D341Med (cell line): ENCODE measurements at places on chromosomes 5 and 9.

GRCh38 chr5:89191374-89191773, 308.4 kb upstream of the MEF2C start:
- DNase-seq, result no peak

DNA sequence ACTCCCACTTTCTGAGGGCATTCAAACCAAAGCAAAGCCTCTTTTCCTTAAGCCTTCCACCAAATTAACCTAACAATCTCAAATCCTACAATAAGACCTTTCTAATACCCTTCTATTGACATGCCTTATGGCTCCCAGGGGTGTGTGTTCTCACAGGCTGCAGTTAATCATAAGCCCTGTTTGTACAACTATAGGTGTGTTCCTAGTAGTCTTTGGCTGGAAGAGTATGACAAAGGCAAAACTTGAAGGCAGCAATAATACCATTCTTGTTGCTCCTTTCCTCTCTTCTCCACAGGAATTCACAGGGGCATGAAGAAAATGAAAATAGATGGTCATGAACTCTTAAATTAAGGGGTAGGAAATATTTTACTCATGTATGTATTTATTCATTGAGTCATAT, 10.9 kb upstream of the FBXO38 start:
- peak; percentile 55 for DNase-seq

GRCh38 chr5:112227911-112228631, 191.0 kb downstream of the EPB41L4A start:
- DNase-seq, result no peak

GRCh38 chr5:159783726-159784247, 132.5 kb upstream of the ADRA1B start:
- DNase-seq, result no peak

GRCh38 chr9:133121198-133121914, at the start of gene RALGDS:
TSS of gene RALGDS (minus strand) at chr9:133121240. CDS start at chr9:133121154, 86 bp downstream.
- DNase-seq, result peak; percentile 98

DNA sequence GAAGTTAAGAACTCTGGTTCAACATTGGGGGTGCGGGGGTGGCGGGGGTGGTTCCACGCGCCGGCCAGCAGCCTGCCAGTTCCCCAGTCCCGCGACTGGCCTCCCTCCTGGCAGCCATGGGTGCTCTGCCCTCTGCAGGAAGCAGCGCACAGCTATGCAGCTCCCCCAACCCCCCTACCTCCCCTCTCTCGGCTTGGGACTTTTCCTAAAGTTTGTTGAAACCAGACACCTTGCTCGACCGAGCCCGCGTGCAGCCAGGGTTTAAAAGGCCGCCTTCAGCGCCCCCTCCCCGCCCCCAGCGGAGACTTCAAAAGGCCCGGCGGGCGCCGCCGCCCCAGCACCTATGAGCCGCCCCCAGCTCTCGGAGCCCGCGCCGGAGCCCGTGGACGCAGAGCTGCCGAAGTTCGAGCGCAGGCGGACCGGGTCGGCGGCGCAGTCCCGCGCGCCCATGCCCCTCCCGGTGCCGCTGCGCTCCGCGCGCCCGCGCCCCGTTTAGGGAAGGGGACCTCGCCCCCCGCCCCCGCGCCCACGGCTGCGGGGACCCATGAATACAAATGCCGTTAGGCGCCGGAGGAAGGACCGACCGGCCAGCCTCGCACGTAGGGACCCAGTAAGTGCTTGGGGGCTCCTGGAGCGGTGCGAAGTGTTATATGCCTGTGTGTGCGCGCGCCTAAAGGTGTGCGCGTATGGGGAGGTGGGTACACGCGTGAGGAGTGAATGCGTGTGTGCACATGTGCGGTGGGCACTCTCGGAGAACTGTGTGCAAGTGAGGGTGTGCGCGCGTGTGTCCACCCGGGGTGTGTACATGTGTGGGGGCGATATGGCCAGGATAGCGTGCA, 1.4 kb upstream of the COL27A1 start:
- peak; percentile 74 for DNase-seq

DNA sequence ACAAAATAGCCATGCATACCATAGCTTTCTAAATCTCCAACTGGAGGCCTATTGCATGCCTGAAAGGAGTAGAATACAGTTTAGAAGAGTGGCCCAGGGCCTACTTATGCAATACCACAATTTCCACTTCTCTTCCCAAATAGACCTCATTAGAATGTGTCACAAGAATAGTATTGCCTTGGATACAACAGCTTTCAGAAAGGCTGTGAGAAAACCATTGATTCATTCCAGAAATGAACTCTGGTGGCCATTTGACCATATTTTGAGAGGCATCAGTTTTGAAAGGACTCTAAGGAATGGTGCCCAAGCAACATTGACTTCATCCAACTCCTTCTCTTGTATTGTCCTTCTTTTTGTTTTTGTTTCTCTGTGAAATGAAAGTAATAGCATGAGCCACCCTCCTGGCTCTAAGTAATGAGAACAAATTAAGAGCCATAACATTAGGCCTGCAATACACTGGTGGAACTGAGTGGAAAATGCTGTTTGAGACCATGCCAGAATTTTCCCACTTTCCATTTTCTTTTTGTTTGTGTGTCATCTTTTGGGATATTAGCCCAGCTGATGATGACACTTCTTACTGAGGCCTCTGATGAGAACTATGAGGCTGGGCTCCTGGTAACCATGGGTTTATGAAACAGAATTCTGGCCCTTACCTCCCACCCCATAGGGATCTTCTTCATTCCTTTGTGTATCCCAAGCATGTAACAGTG, 90.2 kb downstream of the TMEM174 start:
- DNase-seq, result no peak

- no peak for DNase-seq
These were observed 12.3 kb downstream of the RXRA start for GRCh38 chr9:134338394-134339182.

- no peak for DNase-seq
These were observed 17.5 kb downstream of the CYFIP2 start for GRCh38 chr5:157283434-157283833.

DNA sequence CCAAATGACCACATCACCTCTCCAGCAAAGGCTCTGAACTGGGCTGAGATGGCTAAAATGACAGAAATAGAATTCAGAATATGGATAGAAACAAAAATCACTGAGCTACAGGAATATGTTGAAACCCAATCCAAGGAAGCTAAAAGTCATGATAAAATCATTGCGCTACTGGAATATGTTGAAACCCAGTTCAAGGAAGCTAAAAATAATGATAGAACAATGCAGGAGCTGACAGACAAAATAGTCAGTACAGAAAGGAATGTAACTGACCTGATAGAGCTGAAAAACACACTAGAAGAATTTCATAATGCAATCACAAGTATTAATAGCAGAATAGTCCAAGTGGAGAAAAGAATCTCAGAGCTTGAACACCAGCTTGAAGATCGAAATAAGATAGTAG, 394.9 kb upstream of the GRAMD2B start:
- no peak for DNase-seq

DNA sequence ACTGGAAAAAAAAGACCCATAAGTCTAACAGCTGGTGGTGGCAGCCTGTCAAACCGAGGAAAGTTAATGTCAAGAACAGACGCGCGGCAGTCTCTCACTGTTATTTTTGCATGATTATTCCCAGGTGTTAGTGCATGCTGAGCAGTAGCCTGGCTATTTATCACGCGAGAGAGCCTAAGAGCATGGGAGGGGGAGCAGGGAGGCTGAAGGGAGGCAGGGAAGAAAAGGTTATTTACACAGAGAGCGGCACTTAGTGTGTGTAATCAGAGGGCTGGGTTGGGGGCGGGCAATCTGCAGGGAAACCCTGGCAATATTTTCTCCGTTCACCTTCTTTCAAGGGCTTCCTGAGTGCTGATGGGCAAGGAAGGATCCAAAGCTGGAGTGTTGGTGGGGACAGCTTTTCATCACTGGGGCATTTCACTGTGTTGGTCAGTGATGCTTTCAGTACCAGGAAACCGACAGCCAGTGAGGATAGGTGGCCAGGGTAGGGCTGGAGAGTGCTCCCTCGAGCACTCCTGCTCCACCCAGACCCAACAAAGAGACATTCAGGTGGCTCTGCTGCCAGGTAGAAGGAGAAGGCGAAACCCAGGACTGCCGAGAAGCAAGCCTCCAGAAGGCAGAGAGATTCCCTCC, 39.6 kb downstream of the ZNF608 start:
- peak; percentile 17 for DNase-seq

DNA sequence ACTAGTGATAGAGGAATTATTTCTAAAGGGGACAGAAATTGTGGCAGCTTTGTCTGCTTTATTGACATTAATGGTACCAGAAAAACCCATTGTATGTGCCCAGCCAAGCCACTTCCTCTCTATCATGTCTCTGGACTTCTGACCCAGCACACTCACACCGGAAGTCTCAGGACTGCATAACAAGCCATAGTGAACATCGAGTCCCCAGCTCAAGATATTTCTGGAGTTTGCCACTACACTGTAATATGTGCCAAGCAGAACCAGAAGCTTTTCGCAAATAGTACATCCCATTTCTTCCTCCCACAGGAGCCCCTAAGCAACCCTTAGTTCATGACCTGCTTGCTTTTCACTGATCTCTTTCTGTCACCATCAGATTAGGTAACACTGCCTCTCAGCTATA, 187.4 kb upstream of the GHR start:
- no peak for DNase-seq

DNA sequence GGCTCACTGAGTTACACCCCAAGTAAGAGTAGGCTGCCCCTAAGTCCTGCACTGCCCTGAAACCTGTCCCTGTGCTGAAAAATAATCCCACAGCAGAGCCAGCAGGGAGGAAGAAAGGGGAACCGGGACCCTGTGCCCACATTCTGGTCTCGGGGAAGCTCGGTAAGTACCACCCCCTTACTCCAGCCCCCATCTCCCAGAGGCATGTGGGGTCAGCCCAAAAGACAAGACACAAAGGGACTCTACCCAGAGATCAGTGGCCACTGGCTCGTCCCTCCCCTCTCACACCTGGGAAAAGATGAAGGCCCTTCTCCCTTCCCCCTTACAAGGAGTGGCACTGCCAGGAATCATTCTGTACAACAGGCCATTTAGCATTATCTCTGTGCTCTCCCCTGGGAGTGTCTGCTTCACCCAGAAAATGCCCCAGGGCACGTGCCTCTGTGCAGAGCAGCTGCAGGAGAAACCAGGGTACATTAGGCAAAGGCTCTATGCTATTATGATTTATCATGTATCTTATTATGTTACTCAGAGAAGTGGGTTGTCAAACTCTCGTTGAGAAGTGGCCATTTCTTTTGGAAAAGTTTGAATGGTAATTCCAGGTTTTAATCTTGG, 71.3 kb downstream of the NDFIP1 start:
- no peak for DNase-seq

DNA sequence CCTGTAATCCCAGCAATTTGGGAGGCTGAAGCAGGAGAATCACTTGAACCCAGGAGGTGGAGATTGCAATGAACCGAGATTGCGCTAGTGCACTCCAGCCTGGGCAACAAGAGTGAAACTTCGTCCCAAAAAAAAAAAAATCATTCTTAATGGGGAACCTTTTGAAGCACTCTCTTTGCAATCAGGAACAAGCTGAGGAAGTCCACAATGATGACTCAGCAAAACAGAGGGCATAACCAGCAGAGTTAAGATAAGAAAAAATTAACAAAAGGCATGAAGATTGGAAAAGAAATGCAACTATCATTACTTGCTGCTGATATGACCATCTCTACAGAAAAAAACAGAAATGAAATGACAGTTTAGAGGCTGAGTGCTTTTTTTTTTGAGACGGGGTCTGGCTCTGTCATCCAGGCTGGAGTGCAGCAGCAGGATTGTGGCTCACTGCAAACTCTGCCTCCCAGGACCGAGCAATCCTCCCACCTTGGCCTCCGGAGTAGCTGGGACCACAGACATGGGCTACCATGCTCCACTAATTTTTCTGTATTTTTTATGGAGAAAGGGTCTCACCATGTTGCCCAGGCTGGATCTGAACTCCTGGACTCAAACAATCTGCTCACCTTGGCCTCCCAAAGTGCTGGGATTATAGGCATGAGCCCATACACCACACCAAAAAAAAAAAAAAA, 88.0 kb downstream of the FNBP1 start:
- DNase-seq, result no peak

GRCh38 chr9:38284588-38285051, 107.9 kb upstream of the ALDH1B1 start:
- DNase-seq, result peak; percentile 88

- no peak for DNase-seq
These were observed 186.0 kb downstream of the TENT4A start for GRCh38 chr5:6899221-6899620.

DNA sequence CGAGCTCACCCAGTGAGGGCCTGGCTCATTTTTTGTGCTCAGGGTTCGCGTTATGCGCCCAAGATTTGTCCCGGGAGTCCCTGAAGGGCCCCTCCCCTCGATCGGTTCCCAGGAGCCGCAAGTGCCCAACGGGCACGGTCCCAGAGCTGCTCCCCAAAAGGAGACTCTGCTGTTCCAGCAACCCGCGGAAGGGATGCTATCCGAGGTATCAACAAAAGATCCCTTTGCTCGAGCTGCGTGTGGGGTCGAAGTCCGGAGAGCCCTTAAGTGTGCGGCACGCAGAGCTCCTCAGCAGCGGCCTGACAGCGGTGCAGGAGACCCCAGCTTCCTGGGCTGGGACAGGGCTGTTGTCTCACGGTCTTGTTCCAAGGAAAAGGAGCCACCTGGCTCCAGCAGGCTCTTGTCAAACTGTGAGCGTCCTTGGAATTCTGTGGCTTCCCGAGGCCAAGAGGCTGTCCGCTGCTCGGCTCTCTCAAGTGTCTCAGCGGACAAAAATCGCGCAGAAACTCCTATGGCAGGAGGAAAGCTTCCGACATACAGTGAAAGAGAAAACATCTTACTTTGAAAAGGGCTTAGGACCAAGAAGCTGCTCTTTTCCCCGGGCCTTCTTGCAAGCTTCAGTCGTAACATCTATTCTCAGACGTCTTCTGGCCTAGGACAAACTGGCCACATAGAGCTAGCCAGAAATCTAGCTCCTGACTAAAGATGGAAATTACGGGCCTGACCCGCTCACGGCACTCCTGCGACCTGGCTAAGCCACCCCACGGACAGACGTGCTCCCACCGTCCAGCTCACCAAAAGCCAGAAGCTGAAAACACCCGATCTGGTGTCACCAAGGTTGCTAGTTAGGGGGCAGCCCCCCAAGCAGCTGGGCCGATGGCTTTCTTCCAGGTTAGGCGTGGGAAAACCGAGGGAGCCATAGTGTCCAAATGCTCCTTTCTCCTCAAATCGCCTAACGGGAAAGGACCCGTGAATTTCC, 2.6 kb upstream of the FOXB2 start:
- DNase-seq, result no peak

- DNase-seq, result no peak
These were observed 65.1 kb upstream of the ZNF366 start for GRCh38 chr5:72572236-72572765.

- DNase-seq, result no peak
These were observed 26.5 kb downstream of the KCNMB1 start for GRCh38 chr5:170362656-170363055.
